ENCODE measurements at places on chromosomes 4 and X.

DNA sequence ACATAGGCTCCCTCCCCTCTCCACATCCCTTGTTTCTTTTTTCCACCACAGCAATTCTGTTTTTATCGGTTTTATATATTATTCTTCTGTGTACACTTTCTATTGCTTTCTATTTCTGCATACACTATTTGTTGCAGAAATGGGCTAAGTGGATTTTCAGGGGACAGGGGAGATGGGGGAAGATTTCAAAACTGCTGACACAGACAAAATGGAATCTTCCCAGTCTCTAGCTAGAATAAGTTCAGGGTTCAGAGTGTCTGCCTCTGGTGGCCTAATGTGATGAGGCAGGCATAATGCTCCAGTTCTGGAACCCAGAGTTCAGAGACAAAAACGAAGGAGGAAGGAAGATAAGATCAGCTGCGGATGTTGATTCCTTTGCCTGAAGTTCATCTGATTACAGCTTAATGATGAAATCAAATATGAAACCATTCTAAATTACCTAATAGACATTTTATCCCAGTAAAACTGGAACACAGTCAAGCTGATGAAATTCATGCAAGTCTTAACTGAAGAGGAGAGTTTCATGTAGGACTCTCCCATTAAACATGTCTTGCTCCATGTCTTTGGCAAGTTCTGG is 447.1 kb downstream of the AFF2 start:
- DNase-seq, result no peak

DNA sequence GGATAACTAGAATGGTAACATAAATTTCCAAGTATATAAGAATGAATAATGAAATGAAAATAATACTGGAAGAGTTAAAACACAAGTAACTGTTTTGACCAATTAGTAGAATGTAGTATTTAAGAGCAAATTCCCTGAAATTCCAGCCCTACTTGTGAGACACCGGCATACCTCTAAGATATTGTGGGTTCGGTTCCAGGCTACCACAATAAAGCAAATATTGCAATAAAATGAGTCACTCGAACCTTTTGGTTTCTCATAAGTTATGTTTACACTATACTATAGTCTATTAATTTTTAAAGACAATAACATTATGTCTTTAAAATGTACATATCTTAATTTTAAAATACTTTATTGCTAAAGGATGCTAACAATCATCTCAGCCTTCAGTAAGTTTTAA is 15.2 kb upstream of the IQCM start:
- DNase-seq, result no peak

DNA sequence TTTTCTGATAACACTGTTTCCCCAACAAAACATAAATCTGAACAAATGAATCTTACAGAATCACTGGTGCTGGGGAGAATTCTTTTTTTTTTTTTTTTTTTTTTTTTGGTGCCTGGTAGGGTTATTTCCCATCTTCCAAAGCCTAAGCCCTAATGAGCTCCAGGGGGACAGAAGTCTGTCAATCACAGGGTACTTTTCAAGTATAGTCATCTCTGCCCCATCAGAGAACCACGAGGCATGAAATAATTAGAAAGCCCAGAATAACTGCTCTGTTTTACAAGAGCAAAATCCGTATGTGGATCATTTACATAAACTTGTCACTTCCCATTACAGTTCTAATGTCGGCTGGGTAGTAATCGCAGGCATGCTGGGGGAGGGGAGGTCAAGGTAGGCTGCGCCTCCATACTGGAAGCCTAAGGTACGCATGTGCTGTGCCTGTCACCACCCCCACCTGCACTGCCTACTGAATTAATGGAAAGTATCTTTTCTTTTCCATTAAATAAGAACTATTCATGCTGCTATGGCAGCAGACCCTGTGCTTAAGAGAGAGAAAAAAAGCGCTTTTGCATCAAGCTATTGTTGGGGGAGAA is 164.7 kb upstream of the LEF1 start:
- DNase-seq, result no peak

DNA sequence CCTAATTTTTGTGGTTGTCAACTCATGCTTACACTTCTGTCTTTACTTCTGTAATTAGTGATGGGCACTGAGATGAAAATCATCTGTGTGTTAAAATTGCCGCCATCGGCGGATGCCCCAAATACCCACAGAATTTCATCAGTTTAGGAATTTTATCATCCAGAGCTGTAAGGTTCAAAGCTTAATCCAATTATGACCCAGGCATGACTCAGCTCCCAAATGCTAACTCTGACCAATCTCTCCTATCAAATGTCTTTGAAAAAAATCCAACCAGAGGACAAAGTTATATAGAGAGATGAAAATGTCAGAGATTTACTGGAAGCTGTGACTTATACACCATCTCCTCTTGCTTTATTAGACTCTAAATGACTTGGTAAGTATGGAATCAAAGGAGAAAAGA is 1048.7 kb upstream of the PRKX start:
- DNase-seq, result no peak

DNA sequence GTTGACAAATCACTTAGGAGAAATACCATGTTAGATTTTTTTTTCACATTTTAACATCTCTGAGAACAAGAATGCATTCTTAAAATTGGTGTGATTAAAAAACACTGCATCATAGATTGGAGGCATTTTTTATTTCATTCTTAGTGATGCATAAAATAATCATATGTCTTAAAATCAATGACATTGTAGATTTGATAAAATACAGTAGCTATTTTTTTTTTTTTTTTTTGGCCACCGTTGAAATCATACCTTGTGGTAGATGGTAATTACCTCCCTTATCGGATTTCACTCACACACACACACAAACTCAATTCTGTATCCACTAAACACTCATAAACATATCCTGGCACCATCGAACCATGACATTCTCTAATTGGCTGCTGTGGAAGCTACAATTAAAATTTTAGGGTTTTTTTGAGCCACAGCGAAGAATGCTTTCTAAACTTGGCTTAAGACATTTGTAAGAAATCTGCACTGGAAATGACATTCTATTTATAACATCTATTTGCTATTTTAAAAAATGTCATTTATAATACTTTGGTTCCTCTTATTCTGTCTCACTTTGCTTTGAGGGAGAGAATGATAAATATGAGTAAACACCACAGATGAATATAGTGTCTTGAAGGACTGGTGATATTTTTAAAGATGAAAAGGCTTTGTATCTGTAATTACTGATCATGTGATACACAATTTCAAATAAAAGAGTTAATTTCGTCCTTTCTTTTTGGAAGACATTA is 60.1 kb downstream of the CCSER1 start:
- no peak for DNase-seq

DNA sequence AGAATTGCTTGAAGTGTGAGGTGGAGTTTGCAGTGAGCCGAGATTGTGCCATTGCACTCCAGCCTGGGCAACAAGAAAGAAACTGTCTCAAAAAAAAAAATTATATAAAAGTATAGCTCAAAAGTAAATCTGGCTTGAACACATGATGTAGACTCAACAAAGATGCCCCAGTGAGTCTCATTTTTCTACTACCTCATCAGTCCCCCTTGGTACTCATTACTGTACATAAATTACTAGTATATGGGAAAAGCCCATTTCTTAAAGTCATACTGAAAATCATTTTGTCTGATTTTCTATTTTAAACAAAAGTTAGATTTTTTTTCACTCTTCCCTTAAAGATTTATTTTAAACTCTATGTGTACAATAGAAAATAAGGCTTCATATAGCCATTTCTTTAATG is 39.2 kb downstream of the FAM241A start:
- no peak for DNase-seq

- DNase-seq, result no peak
Observed at GRCh38 chr4:87632469-87632868, 17.6 kb upstream of the DMP1 start.

DNA sequence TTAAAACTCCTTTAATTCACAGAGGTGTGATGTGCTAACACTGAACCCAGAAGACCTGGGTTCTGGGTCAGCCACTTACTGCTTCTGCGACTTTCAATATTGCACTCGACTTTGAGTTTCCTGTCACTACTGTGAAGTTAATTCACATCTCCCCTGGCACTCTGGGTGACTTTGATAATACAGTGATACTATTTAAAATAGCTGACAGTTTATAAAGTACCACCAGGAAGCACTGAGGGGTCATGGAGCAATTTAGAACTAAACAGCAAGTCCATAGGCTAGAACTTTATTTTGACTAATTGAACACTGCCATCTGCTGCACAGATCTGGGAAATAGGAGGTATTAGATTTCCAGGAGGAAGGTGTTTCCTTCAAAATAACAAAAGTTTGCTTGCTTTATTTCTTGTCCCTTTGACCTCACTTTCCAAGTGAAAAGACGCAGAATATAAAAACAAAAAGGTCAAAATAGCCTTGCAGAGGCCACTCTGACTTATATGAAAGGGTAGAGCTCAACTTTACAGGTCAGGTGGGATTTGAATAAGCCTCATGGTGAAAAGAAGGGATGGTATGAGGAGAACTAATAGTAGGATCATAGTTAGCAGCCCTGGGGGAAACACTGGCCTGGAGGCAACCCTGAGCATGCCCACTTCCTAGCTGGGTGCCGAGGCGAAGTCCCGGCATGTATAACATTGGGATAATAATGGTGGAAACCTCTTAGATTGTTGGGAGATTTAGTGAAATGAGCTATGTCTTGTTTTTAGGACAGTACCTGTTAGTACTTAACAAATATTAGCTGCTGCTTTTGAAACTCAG is 53.4 kb downstream of the ZNF518B start:
- DNase-seq, result no peak

GRCh38 chrX:40263014-40263560 is 165.3 kb upstream of the BCOR start:
- DNase-seq, result no peak

All from GM12864 (cell line).